Stimulated activated CD8-positive, alpha-beta memory T cell treated with anti-CD3 and anti-CD28 coated beads, Interleukin-7, amount 100 ng/mL, for 48 hours (primary cell): ENCODE measurements at places on chromosomes 12 and 14.

- DNase-seq = no peak
These were observed 53.7 kb downstream of the SERPINA10 start for GRCh38 chr14:94239406-94239805.

DNA sequence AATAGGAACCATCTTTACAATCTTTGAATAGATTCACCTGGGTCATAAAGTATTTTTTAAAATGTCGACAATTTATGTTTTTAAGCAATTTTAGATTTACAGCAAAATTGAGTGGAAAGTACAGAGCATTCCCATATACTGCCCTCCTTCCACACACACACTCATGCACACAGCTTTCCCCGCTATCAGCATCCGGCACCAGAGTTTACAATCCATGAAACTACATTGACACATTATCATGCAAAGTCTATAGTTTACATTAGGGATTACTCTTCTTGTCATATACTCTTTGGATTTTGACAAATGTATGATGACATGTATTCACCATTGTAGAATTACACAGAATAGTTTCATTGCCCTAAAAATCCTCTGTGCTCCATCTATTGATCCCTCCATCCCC is 9.0 kb upstream of the SYNE2 start:
- DNase-seq = no peak

DNA sequence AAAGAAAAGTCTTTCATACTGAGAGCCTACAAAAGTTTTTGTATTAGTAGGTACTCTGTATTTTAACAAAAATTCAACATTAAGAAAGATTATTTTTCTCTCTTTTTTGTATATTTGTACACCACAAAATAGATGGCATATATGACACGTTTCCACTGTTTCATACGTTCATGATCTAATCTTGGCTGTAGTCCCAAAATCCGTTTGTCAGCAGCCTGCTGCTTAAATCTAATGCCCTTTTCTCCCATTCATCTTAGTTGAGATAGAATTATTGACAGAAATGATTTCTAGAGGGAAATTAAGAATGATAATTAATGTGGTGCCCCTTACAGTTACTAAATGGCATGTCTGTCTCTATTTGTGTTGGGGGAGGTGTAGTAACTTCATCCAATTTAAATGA is 140.7 kb upstream of the NOVA1 start:
- DNase-seq = no peak

DNA sequence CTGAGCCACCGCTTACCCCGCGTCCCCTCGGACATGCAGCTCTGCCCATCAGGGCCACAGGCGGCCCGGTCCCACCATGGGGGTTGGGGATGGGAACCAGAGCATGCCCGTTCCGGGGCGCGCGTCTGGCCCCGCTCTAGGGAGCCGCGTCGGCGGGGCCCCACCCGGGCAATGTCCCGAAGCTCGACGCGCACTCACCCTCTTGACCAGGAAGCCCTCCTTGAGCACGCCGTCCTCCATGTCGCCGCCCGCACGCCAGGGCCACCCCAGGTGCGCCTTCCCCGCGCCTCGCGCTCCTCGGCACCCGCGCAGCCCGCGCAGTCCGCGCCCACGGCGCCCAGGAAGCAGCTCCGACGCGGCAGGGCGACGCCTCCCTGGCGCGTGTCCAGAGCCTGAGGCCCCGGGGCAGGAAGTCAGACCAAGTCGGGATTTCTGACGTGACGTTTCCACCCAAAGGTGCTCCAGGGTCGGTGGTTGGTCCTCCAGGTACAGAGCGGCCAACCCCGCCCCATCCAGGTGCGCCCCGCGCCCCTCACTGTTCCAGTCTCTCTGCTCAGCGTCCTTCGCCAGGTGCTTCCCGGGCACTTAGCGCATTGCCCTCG is at the start of gene PLEK2:
Gene PLEK2 (minus strand): TSS at position 346 of the 602 bp plus-strand sequence. CDS start 106 bp downstream, at position 240.
- DNase-seq = no peak

- no peak for DNase-seq
These were observed 960.9 kb upstream of the FBXO33 start for GRCh38 chr14:40393143-40393542.

GRCh38 chr12:92585115-92585727 is 117.6 kb upstream of the PLEKHG7 start:
- DNase-seq = no peak

- no peak for DNase-seq
These were observed 9.1 kb upstream of the MSI1 start for GRCh38 chr12:120378036-120378435.

GRCh38 chr14:102573591-102574046 is 18.8 kb upstream of the RCOR1 start:
- no peak for DNase-seq

GRCh38 chr12:121823101-121823726 is 19.4 kb downstream of the SETD1B start:
- DNase-seq = no peak

GRCh38 chr14:44771496-44771895 is 190.3 kb downstream of the KLHL28 start:
- DNase-seq = no peak

GRCh38 chr12:112308161-112308560 is 74.1 kb downstream of the HECTD4 start:
- DNase-seq = no peak

DNA sequence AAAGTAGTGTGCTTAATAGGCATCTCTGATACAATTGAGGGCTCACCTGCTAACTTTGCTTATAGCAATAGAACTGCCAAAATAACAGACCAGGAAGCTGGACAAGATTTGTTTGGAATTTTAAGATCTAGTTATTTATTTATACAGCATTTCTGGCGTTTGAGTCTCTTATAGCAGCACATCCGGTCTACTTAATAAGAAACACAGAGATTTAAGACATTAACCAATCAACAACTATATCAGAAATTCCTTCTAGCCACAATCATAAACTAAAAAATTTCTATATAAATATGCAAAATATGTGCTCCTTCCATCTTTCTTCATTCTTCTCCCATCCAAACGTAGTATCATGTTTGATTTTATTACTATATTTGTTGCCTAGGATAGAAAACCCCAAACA is 2.6 kb downstream of the RTN1 start:
- no peak for DNase-seq

GRCh38 chr12:45737638-45738037 is 8.1 kb downstream of the ARID2 start:
- DNase-seq = no peak

- DNase-seq = no peak
These were observed 84.9 kb downstream of the DICER1 start for GRCh38 chr14:95072310-95072905.
